ENCODE measurements at places on chromosomes 1 and 21.

DNA sequence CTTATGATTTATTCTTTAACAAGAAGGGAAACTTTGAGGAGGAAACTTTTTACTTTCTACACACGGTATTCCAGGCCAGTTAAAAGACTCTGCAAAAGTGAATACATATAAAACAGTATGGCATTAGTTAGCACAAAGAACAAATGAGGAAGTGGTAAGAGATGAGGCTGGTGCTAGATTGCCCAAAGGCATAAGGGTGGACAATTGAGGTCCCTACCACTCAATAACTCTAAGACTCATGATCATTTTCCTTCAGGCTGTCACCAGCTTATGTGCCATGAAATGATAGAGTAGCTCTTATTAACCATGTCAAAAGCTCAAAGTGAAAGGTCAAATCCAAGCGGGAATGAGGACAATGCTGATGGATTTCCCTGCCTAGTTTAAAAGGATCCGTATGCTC is 124.5 kb downstream of the TBX15 start:
- no peak for DNase-seq

- peak; percentile 90 for DNase-seq
Measured at GRCh38 chr1:32724678-32725614, 22.4 kb upstream of the SYNC start.

DNA sequence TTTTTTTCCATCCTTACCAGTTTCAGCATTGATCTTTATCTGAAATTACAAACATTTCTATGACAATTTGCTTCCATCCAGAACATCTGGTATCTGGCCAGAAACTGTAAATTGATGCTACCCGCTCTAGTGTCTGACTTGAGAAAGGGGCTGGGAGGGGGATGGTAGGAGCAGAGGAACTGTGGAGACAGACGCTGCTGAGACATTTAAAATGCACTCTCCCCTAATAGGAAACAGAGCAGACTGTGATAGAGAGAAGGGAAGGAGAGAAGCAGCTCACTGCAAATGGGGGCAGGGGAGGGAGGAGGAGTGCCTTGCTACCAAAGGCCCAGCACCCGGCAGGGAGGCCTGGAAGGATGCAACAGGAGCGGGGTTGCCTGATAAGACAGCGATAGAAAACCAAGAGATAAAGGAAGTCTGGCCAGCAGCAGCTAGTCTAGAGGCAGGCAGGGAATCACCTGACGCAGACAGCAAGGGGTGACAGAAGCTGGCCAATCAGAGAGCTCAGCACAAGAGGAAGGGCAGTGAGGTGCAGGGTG is 195.5 kb upstream of the NFIA start:
- no peak for DNase-seq

DNA sequence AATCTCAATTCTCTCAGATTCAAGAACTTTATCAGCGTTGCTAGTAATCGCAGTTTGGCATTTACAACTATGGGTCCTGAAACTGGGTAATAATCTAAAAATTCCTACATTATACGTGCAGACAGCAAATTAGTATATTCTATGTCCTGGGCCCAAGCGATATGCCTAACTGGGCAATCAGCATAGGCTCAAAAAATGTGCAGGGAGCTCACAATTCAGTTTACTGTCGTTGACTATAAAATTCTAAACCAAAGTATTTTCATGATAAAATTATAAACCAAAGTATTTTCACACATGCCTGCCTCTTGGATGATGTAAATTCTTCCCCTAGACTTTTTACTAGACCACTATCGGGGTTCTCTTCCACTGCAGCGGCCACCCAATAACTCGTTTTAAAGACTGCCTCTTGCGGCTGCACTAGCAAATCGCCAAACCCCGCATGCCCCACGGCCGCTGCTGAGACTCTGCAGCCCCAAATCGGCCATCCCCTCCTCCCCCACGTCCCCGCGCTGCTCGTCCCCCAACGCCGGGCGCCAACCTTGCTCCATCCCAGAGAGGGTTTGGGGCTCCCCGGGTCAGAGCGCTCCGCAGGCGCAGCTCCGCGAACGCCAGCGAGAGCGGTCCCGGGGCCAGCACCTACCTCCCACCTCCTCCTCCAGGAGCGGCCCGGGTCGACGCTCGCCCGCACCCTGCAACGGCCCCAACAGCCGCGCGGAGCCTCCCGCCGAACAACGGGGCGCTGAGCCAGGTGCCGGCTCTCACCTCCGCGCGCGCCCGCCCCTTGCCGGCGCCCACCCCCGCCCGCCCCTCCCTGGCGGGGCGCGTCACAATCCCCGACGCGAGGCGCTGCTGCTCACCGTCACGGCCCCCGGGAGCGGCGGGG is 506 bp downstream of the SSX2IP start:
- DNase-seq = no peak

GRCh38 chr1:156104065-156104810 is 10.3 kb upstream of the LMNA start:
- DNase-seq = no peak

GRCh38 chr1:27301582-27302199 is 20.3 kb upstream of the TMEM222 start:
- DNase-seq = no peak

GRCh38 chr1:235911876-235912275 is 45.2 kb upstream of the LYST start:
- no peak for DNase-seq

DNA sequence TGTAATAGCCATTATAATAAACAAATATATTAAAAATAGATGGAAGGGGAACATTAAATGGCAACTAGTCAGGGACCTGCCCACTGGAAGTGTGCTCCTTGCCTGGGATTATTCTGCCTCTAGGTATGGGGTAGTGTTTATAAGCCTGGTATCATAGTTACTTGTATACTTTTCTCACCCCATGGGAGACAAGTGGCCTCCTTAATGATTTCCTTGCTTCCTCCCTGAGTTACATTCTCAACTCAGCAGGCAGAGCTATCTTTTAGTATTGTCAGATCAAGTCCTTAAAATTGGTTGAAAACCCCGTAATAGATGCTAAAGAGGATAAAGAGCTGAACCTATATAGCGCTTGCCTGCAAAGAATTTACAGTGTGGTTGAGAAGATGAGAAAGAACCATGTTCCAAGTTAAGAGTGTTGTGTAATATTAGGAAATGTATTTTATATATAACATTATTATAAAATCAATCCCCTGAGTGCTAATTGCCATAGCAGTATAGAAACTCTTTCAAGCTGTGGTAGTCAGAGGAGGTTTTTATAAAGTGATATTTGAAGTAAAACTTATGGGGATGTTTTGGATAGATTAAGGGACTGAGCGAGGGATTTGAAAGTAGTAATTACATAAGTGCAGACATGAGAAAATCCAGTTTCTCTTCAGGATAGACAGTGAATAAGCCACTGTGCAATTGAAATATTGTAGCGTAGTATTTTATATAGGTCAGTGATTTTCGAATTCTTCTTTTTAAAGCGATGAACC is 106.5 kb downstream of the SPATA46 start:
- no peak for DNase-seq

DNA sequence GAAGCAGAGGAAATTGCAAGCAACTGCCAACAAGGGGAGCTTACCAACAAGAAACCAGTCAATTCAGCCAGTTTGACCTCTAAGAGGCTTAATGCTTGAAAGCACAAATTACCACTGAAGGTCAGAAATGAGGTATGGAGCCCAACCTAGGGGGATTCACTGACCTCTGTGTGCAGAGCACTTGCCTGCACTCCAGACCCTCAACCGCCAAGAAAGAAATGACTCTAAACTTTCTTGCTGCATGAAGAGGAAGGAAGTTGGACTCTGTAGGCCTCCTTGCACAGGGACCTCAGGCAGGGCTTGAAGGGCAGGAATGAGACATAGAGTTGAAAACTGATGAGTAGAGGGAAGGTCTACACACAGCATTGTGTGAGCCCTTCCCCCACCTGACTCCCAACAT is 10.0 kb downstream of the ARMH1 start:
- DNase-seq = no peak

- no peak for DNase-seq
Measured at GRCh38 chr1:115989699-115990098, 13.4 kb downstream of the SLC22A15 start.

DNA sequence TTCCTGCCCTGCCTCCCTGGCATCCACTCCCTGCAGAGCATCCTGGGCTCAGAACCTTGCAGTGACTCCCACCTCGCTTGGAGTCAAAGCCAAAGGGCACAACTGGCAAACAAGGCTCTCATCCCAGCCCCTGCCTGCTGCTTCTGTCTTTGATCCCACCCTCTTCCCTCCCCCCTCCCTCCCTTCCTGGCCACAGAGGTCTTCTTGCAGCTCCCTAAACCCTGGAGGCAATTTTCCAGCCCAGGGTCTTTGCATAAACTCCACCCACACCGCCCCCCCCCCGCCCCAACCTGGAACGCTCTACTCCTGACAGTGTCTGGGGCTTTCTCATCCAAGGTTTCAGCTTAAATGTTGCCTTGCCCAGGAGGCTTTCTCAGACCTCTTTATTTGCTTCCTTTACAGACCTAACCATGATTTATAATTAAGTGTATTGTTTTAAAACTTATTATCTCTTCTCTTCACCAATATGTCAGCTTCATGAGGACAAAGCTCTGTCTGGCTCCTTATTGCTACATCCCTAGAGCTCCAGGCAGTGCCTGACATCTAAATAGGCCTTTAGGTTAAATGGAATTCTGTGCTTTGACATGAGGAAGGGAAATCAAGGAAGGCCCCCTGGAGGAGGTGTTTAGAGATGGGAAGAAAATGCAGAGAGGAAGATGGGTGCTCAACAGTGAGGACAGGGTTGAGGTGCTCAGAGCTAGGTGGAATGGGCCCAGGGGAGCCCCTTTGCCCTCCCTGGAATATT is 37.7 kb upstream of the PADI1 start:
- DNase-seq = no peak

DNA sequence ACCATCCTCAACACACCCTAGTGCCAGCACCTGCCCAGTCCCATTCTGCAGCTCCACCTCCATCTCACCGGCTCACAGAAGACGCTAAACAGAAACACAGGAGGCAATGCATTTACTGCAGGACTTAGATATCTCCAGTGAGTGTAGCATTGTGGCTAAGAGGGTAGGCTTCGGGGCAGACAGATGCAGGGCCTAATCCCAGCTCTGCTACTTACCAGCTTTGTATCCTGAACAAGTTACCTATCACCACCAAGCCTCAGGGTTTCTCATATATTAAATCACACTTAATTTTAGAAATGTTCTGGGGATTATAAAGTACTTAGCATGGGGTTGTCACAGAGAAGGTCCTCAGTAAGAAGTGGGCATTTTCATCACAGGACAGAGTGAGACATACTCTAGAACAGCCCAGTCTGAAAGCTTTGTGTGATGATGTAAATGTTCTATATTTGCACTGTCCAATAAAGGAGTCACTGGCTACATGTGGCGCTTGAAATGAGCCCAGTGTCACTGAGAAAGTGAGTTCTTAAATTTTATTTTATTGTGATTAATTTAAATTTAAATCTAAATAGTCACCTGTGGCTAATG is 149.3 kb upstream of the C8B start:
- DNase-seq = no peak

GRCh38 chr21:42021371-42022090 is 11.4 kb upstream of the ZBTB21 start:
- no peak for DNase-seq

DNA sequence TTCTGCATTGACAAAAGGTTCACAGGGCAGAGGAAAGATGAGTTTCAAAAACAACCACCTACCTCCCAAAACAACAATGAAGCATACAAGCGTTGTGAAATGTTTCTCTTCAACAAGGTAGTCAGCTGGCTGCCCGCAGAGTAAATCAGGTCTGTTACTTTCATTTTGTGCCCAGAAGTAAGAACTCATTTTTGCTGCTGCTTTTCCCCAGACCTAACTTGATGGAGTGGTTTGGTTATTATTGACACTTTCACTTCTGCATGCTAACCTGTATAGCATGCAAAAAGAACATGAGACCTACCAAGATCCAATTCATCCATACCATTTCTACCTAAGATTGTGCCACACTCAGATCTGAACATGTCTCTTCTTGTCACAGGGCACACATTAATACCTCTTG is 1.3 kb downstream of the SLC9C2 start:
- no peak for DNase-seq

GRCh38 chr1:30140566-30140965 is 582.8 kb downstream of the MATN1 start:
- DNase-seq = no peak

DNA sequence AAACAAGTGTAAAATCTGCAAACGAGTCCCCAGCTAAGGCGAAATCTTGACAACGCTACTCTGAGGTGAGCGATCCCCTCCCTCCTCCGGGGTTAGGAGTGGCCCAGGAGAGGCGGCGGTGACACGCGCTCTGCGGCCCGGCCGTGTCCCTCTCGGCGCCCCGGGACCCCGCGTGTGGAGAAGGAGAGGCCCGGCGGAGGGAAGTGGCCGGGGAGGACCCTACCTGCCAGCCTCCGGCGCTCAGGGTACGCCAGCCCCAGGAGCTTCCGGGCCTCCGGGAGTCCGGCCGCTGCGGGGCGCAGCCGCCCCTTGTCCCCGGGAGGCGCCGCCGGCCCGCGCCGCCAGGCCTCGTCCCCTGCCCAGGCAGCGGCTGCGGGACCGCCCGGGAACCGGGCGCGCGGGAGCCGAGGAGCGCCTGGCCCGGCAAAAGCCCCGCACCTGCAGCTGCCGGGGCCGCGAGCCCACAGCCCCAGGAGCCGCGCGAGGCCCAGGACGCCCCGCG is 543 bp downstream of the ABCB10 start:
- no peak for DNase-seq

DNA sequence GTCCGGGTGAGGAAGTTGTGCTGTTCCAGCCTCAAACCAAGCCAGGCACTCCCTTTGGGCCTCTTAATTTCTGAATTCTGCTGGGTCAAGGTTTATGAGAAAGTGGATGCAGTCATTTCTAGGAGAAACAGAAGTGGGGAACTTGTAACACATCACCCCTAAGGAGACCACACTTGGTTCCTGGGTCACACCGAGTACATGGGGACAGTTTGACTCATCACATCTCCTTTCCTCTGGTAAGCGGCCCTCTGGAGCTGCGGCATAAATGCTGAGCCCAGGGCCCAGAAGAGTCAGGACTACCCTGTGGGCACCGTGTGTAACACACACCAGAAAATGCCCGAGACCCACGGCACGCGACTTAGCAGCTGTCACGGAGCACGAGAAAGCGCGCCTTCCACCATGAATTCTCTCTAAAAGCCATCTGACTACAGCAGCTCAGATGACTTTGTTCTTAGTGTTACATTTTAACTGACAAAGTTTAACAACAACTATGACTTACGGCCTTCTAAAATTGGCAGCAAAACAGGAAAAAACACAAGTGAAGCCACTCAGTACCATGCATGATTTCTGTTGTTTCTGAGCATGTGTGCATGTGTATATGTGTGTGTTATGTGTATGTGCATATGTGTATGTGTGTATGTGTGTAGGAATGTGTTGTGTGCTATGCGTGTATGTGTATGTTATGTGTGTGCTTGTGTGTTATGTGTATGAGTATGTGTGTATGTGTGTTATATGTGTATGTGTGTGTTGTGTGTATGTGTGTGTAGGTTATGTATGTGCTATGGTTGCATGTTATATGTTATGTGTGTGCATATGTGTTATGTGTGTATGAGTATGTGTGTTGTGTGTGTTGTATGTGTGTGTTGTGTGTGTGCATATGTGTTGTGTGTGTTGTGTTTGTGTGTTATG is 50.8 kb downstream of the TOMM20 start:
- DNase-seq = no peak

GRCh38 chr1:53544728-53545515 is 85.7 kb downstream of the DMRTB1 start:
- no peak for DNase-seq

All from HS-27A (cell line).